ENCODE measurements at places on chromosomes 11 and 22.

DNA sequence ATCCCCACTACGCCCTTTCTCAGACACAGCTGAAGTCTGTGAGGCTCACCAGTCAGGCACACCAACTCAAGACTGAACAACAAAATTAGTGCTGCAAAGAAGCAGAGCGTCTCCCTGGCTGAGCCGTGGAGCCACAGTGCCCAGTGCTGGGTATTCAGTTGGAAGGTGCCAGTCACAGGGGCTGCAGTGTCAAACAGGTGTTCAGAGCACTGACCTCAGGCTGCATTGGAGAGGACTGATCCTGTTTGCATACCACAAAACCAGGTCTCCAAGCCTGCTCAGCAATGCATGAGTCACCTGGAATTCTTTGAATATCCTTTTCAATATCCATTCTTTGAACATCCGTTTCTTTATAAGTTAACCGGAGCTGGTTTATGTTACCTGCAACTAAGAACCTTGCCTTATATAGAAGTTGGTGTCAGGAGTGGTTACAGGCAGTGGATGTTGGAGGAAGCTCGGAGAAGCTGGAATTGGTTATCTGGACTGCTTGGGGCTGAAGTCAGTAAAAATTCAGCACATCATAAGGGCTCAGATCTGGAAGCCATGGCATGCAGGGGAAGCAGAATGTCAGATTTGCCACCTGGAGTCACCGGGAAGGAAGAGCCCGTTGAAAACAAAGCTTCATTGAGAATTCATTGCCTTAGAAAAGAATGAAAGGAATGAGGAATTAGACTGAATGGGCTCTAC is 30.3 kb downstream of the PDGFB start:
- DNase-seq = no peak

DNA sequence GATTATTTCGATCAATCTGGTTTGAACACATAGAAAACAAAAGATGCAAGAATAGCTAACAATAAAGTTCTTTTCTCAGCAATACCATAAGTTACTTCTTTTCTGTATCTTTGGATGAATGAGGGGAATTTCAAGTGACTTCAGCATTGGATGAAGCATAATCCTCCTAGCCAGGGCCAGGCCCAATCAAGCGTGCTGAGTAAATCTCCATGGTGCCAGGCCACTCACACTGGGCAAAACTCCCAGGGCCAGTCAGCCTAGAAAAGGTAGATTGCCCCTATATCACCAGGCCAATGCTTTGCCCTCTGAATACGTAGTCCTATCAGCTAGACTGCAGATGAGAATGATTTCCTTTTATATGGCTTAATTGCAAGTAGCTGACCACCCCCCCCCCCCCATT is 6.0 kb downstream of the CNTF start:
- DNase-seq = no peak

DNA sequence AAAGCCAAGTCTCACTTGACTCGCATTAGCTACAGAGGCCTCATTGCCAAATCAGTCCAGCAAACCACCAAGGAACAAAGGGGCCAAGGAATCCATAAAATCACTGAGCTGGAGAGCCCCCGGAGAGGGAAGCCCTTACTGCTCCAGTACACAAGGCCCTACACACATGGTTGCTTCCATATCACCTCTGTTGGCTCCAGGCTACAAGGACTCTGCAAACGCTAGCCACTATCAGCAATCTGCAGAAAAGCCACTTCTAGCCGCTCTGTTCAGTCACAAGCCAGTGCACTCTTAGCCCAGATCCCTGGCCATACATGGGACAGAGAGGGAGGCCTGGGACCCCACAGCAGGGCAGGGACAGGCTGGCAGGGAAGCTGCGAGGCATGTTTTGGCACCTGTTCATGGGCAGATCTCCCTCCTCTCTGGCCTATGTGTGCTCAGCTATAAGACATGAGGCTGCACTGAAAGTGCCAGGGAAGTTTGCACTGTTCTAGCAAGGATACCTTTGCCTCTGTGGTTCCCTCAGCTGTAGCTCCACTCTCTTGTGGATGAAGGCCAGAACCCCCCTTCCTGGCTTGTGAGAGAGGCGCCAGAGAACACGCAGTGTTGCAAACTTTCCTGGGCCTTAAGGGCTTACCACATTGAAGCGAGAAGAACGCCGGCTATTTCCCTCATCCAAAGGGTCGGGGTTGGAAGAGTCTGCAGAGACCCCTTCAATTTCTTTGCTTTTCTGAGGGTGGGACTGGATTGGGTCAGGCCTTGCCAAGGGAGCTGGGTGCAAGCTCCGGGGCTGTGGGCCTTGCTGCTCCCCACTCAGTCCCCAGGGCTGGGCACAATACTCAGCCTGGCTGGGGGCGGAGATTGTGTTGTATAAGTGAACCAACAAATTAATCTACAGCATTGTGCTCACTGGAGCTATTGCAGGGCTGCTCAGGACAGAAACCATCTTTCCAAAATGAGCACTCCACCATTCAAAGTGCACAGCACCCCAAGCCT is 108.7 kb upstream of the PITPNB start:
- no peak for DNase-seq

DNA sequence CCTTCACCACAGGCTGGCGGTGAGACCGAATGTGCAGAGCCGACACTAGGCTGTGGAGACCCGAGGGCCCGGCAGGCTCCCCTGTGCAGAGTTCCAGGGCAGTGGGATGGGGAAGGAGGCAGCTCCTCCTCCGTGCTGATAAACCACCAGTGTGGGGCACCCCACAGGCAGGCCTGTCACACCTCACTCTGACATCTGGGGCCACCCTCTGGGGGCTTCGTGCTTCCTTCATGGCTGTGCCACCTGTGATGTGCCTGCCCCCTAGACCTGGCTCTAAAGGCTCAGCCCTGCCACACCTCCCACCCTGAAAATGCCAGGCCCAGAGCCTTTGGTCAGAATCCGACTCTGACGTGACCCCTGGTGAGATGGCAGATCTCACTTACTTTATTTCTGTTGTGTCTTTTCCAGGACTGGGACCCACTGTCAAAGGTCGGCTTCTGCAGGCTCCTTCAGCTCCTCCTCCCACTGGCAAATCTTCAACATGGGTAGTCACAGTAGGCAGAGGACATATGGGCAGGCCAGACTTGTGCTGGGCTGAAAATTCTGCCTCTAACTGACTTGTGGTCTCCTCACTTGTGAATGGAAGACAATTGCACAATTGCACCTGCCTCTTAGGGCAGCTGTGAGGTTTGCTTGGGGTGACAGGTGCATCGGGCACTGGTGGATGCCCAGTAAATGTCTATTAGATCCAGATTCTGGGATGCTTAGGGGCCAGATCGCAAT is 46.2 kb upstream of the TSKU start:
- DNase-seq = no peak

DNA sequence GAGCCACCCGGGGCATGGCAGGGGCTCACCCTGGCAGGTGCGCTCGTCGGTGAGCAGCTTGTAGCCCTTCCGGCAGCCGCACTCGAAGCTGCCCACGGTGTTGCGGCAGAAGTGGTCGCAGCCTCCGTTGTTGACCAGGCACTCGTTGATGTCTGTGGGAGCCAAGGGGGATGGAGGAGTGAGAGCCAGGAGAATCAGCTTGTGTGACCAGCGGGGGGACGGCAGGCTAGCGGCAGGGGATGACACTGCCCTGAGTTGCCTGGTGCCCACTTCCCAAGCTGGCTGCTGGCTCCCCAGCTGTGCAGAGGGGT is 44.7 kb upstream of the TTLL12 start:
- no peak for DNase-seq

DNA sequence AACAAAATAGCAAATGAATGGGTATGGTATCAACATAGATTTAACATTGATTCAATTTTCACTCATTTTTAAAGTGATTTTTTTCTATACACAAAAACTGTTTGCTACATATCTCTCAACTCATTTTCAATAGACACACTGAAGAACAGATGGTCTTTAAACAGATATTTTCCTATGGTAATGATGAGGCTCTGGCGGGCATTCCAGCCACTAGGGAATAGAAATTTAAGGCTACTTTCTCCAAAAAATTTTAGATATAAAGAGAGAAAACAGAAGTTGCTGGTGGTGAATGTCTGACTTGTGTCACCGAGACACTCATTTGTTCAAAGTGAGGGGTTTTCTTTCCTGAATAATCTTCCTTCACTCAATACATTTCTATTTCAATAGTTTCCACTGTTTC is 693.0 kb downstream of the ETS1 start:
- DNase-seq = no peak

GRCh38 chr22:30336752-30337460 is 10.2 kb upstream of the TBC1D10A start:
- no peak for DNase-seq

DNA sequence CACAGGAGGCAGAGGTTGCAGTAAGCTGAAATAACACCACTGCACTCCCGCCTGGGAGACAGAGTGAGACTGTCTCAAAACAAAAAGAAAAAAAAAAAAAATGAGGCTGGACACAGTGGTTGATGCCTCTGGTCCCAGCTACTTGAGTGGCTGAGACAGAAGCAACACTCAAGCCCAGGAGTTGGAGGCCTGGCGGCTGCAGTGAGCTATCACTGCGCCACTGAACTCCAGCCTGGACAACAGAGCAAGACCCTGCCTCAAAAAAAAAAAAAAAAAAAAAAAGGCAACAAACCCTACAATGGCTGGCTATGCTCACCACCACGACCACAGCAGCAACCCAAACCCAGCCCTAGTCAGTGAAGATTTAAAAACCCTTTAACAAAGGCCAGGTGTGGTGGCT is 8.2 kb downstream of the NAP1L4 start:
- no peak for DNase-seq

DNA sequence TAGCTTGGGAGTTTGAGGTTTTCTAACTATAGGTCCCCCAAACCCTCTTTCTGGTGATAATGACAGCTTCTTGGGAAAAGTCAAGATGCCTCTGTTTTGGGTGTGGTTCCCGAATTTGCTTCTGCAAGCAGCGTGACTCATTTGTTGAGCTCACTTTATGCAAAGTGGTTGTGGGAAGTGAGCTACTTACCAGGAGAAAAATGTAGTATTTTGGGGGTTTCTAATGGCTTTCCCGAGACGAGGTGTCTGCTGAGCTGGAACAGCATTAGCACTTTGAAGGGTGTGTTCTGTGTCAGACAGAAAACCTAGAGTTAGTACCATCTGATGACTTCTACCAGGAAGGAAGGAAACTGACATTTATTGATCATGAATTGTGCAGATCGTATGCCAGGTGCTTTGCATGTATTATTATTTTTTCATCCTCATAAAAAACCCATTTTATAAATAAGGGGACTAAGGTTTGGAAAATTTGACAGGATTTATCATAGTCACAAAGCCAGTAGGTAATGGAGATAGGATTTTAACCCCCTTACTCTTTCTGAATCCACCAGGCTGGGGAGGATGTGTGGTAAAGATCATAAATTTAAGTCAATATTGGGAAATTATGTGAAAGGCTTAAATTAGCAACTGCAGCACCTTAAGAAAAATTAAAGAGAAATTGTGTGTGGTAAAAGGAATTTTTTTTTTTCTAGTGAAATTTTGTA is 108.8 kb upstream of the CD44 start:
- DNase-seq = no peak

- no peak for DNase-seq
These were observed 2.8 kb downstream of the CRYAB start for GRCh38 chr11:111908639-111909305.

- no peak for DNase-seq
These were observed 63.1 kb upstream of the TTC12 start for GRCh38 chr11:113251281-113251680.

- no peak for DNase-seq
These were observed 42.0 kb upstream of the TENM4 start for GRCh38 chr11:79482800-79483199.

- DNase-seq = no peak
These were observed 423 bp upstream of the RTN3 start for GRCh38 chr11:63680834-63681320.

DNA sequence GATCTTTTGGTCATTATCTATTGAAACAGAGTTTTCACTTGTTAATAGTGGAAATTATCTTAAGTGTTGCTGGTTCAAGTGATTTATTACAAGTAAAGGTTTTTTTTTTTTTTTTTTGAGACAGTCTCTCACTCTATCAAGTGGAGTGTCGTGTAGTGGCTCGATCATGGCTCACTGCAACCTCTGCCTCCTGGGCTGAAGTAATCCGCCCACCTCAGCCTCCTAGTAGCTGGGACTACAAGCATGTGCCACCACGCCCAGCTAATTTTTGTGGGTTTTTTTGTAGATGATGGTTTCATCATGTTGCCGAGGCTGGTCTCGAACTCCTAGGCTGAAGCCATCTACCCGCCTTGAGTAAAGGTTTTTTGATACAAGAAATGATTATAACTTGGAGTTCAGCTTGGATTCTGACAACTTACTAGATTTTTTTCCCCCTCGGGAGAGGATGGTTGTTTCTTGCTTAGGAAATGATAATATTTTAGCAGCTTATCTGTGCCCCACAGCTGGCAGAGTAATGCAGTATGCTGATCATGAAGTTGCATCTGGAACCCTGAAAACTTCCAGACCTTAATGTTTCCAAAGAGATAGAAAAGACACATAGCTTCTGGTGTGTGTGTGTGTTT is 68.9 kb downstream of the MTMR3 start:
- DNase-seq = no peak

DNA sequence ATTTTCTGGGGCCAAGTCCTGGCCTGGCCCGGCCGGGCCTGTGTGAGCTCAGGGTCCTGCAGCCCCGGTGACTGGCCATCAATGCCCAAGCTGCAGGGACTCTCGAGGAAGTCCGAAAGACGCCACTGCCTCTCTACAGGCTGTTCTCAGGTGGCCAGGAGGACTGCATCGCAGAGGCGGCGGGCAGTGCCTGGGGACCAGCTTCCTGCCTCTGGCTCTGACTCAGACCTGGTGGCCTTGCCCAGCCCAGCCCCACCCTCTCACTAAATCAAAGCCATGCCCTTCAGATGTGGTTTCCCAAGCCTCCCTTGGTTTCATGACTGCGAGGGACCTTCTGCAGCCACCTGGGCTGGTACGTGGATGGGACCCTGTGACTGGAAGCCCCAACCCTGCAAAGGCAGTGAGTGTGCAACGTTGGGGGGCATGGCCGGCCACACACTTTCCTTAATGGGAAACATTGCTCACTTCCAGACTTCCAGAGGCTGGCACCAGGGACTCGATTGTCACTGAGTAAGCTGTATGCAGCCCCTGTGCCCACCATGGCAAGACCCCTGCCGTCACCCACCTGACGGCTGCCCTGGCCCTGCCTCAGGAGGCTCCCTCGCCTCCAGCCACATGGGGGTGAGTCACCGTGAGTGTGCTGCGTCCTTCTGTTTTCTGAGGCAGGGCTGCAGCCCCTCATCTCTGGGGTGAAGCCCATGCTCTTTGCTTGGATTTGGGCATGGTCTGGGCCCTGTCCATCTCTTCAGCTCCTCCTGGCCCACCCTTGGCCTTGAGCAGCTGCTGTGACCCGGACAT is 6.0 kb upstream of the FGF3 start:
- DNase-seq = no peak

GRCh38 chr11:45754261-45754709 is 50.7 kb upstream of the SLC35C1 start:
- no peak for DNase-seq

- no peak for DNase-seq
These were observed 10.7 kb downstream of the LSP1 start for GRCh38 chr11:1863352-1864216.

GRCh38 chr11:14460147-14460546 is 39.5 kb downstream of the COPB1 start:
- no peak for DNase-seq

GRCh38 chr11:115363921-115364320 is 140.3 kb downstream of the CADM1 start:
- no peak for DNase-seq
